ENCODE measurements at places on chromosomes 2 and 18.

- no peak for DNase-seq
Observed at GRCh38 chr2:30611583-30611982, 164.5 kb downstream of the LCLAT1 start.

DNA sequence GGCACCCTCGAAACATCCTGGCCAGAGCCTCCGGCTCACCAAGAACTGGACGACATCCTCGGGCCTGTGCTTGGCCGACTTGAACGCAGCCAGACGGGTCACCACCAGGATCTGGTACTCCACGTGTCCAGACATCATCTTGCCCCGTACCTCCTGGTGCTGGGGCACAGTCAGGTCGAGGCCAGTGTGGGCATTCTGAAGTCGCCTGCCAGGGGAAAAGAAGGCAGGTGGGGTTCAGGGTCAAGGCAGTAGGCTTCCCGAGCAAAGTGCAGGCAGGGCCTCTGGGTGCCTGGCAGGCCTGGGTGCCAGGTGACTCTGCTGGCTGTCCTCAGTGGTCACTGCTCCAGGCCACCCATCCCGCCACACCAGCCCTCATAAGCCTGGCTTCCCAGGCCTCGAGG is 5.6 kb downstream of the HS1BP3 start:
- no peak for DNase-seq

GRCh38 chr2:216074794-216075193 is 6.8 kb downstream of the PECR start:
- no peak for DNase-seq

DNA sequence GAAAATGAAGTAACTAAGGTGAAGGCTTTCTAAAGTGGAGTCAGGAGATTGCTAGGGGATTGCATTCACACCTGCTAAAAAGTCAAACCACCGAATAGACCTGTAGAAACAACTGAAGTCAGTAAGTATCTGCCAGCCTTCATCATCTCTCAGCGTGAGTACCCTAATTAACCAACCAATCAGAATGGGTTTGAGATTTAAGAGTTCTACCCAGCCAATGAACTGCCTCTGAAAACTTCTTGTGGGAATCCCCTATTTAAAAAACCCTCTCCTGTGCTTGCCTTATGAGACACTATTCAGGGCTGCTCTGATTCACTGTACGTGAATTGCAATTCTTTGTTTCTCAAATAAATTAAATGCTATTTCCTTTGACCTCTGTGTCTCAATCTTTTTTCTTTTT is 3.4 kb upstream of the FAM161A start:
- no peak for DNase-seq

DNA sequence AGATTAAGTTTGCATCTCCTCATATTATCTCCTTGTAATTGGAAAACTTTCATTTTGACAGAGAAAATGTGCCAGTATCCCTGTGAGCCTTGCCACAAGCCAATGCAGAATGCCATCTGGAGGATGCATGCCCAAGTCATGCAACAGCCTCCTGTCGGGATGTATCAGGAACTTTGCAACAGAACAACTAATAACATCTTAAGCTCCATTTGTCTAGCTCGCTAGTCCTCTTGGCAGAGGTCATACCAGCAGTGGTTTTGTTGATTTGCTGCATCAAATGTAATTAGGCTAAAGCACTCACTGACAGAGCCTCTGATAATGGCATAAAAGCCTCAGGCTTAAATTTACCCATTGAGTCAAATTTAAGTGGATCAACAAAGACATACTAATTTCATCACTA is 125.8 kb downstream of the UBE2E3 start:
- peak; percentile 15 for DNase-seq

DNA sequence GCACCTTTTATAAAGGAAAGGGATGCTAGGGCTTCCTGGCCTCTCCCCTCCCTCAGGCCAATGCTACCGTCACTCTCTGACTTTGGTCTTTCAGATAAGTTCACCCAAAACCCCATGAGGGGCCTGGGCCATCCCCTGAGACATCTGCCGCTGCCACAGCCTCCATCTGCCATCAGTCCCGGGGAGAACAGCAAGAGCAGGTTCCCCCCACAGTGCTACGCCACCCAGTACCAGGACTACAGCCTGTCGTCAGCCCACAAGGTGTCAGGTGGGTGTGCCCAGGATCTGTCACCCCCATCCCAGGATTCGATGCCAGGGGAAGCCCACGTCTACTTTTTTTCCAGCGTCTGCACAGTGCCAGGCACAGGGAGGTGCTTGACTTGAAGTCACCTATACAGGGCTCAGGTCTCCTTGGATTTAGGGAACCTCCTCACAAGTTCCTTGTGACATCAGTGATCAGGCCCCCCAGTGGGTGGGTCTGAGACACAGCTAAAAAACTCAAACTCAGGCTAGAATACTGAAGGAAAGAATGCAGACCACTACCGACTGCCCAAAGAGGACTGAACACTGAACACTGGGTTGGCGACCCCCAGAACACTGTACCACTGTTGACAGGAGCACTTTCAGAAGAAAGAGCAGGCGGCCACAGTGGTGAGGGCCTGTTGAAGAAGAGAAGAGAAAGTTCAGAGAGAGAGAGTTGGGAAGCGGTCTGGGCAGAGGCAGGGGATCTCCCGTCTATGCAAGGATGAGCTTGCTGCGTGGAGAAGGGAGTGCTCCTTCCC is 85.3 kb downstream of the EPAS1 start:
- no peak for DNase-seq

- no peak for DNase-seq
Observed at GRCh38 chr2:50791271-50791670, 240.7 kb downstream of the NRXN1 start.

- no peak for DNase-seq
Observed at GRCh38 chr18:68800075-68800474, 2.2 kb downstream of the CCDC102B start.

GRCh38 chr2:211860224-211860623 is 678.4 kb downstream of the ERBB4 start:
- DNase-seq, result no peak

DNA sequence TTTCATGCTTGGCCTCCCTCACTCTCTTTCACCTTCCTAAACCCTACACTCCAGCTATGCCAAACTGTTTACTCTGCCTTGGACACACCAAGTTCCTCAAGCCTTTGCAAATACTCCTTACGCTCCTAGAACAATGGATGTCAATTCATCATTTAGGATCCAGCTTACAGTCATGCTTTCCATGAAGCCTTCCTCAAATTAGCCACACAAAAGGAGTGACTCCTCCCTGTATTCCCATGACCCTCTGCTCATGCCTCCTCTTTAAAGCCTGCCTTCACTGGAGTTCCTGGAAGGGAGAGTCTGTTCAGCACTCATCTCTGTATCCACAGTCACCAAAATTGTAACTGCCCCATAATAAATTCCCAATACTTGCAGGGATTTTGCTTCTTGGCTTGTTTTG is 721 bp upstream of the EHD3 start:
- no peak for DNase-seq

- DNase-seq, result peak; percentile 69
Observed at GRCh38 chr2:237774811-237775553, 23.6 kb upstream of the RBM44 start.

DNA sequence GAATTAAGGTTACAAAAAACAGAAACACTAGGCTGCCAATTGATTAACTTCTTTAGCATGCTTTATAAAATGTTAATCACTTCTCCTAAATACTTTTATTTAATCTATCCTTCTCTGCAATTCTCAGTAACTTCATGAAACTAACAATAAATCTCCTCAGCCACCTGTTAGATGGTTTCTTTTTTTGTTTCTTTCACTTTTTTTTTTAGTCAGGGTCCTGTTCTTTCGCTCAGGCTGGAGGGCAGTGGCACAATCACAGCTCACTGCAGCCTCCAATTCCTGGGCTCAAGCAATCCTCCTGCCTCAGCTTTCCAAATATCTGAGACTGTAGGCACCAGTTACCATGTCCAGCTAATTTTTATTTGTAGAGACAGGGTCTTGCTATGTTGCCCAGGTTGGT is 213.4 kb upstream of the STK17B start:
- DNase-seq, result no peak

- no peak for DNase-seq
Observed at GRCh38 chr2:110993557-110994231, 127.0 kb upstream of the BCL2L11 start.

GRCh38 chr2:241007111-241007510 is 8.7 kb downstream of the SNED1 start:
- DNase-seq, result no peak

DNA sequence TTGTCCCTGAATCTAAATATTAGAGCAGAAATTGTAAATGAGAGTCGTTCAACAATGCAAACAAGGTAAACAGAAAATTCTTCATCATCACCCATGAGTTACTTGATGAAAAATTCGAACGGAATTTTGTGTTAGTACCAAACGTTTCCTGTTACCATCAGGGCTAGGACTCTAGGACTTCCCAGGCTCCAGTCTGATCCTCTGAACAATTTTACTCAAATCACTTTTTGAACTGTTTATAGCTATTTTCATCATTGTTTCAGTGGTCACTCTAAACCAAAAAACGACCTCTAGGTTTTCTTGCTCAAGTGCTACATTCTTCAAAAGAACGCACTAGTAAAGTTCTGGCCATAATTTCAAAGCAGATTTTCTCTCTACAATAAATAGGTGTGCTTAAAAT is 273.3 kb downstream of the MREG start:
- no peak for DNase-seq

DNA sequence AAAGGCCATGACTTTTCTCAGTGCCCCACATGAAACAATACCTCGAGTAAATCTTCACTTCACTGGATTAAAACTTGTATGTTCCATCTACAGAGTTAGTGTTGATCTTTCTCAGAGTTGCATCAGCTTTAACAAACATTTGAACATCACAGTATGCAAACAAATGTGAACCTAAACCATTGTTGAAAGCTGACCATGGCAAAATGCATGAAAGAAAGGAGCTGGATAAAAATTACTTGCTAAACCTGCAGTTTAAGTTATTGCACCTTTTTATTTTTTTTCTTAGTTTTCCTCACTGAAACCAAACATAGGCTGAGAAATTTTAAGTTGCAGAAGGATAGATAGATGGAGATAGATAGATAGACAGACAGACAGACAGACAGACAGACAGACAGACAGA is 107.2 kb upstream of the UGP2 start:
- no peak for DNase-seq

GRCh38 chr2:132270255-132270654 is 108.5 kb upstream of the ANKRD30BL start:
- DNase-seq, result no peak

GRCh38 chr18:12283256-12283655 is 24.8 kb upstream of the TUBB6 start:
- DNase-seq, result peak; percentile 26

- DNase-seq, result peak; percentile 50
Observed at GRCh38 chr2:177211576-177212105, 953 bp upstream of the HNRNPA3 start.

- no peak for DNase-seq
Observed at GRCh38 chr18:13688191-13689136, 37.9 kb downstream of the FAM210A start.

DNA sequence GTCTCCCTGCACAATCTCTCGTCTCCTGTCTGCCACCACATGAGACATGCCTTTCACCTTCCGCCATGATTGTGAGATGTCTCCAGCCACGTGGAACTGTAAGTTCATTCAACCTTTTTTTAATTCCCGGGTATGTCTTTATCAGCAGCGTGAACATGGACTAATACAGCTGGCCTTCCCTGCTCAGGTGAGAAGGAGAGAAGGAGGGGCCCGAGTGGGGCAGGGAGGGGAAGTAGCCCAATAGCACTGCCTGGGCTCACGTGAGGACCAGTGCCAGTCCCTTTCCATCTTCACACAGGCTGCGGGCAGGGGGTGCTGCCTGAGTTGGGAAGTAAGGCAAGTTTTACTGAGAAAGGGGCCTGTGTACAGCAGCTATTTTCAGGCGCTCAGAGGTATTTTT is 70.7 kb downstream of the CYB5A start:
- DNase-seq, result no peak

- DNase-seq, result no peak
Observed at GRCh38 chr2:20877960-20878359, 55.1 kb upstream of the LDAH start.

- no peak for DNase-seq
Observed at GRCh38 chr18:38571651-38572050, 1006.1 kb upstream of the CELF4 start.

GRCh38 chr18:8982416-8983183 is 119.9 kb upstream of the NDUFV2 start:
- DNase-seq, result peak; percentile 77

DNA sequence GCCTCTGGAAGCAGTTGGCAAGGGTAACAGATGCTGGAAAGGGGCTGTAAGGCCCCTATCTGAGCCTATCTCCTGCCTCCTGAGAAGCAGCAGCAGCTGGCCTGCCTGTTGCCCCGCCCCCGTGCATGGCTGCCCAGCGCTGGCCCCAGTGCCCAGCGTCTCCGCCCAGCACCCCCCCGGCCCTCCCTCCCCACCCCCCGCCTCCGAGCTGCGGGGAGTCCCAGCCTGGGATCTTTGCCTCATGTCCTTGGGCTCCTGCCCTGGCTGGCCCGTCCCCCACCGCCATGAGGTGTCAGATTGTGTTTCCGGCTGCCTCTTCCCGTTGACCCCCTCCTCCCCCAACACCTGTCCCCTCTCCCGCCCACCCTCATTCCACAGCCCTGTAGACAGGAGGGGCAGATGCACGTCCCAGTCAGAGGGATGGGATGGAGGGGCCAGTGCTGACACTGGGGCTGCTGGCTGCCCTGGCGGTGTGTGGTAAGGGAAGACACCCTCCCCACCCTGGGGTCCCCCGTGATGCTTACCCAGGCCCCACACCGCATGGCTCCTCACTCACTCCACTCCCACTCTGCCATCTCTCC is at the start of gene CHRND:
TSS of gene CHRND (plus strand) at position 370 of the 581 bp plus-strand sequence. CDS start at position 426, 56 bp downstream.
- DNase-seq, result no peak

- no peak for DNase-seq
Observed at GRCh38 chr2:42233976-42234441, 64.9 kb downstream of the EML4 start.

- no peak for DNase-seq
Observed at GRCh38 chr2:64853894-64854293, 135.3 kb upstream of the SLC1A4 start.

DNA sequence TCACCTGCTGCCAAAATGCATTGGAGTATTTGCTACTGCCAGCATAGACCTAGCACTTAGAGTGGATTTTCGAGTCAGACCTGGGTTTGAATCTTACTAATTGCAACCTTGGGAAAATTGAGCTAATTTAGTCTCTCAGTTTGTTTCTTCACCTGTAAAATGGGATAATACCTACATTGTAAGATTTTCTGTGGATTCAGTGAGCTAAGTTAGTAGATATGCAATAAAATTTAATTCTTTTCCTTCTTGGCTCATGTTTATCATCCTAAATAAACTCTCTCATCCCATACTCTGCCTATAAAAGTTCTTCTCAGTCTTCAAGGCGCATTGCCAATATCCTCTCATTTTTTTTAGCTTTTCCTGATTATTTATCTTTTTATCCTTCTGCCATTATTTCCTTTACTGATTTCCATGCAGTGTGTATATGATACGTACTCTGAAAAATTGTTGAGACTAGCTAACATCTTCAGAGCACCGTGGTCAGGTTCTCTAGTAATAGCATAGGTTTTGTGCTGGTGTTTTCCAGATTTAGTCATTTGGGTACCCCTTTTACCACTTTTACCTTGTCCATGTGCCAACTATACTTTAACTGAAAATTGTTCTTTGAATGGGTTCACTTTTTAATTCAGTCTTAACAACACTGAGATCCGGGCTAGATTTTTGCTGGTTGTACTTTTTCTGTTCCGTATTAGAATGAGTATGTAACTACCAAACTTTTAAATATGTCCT is 7.3 kb downstream of the CEP192 start:
- no peak for DNase-seq
